ENCODE measurements at places on chromosomes 5 and 9.

DNA sequence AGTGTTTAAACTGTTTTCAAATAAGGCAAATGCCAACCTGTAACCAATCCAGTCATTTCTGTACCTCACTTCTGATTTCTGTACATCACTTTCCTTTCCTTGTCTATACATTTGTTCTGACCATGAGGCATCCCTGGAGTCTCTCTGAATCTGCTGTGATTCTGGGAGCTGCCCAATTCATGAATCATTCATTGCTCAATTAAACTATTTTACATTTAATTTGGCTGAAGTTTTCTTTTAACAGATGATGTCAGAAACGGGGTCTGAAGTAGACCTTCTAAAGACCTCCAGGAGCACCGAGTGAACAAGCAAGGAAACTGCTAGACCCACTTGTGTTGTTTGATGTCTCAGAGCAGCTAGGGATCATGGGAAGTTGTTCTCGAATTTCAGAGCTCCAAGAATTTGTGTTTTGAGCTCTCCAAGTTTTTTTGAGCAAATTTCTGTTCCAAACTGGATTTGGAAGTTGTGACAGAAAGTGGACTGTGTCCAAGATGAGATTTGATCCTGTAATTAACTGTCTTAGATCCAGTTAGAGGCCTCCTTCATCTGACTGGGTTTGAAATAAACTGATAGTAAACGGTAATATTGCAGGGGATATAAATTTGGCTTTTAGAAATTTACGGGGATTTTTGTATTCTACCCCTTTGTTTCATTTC is 490.8 kb upstream of the ST8SIA4 start:
- DNase-seq: no peak

GRCh38 chr9:16213781-16214515 is 656.5 kb downstream of the BNC2 start:
- DNase-seq: no peak

GRCh38 chr5:180717989-180718388 is 21.9 kb downstream of the OR2Y1 start:
- no peak for DNase-seq

DNA sequence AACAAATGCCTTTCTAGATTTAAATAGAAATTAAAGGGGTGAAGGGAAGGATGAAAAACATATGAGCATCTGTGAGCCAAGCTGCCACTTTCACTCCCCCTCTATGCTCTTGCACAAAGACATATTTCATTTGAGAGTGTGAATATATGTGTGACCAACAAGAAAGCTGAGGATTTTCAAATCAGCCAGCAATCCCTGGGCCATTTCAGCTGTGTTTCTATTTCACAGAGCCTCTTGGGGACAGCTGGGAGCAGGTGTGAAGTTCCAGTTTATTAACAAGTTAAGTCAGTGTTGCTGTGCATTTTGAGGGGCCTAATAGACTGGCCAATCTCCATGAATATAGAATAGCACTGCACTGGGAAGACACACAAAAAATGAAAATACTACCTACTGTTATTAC is 248.7 kb upstream of the RGMB start:
- no peak for DNase-seq

DNA sequence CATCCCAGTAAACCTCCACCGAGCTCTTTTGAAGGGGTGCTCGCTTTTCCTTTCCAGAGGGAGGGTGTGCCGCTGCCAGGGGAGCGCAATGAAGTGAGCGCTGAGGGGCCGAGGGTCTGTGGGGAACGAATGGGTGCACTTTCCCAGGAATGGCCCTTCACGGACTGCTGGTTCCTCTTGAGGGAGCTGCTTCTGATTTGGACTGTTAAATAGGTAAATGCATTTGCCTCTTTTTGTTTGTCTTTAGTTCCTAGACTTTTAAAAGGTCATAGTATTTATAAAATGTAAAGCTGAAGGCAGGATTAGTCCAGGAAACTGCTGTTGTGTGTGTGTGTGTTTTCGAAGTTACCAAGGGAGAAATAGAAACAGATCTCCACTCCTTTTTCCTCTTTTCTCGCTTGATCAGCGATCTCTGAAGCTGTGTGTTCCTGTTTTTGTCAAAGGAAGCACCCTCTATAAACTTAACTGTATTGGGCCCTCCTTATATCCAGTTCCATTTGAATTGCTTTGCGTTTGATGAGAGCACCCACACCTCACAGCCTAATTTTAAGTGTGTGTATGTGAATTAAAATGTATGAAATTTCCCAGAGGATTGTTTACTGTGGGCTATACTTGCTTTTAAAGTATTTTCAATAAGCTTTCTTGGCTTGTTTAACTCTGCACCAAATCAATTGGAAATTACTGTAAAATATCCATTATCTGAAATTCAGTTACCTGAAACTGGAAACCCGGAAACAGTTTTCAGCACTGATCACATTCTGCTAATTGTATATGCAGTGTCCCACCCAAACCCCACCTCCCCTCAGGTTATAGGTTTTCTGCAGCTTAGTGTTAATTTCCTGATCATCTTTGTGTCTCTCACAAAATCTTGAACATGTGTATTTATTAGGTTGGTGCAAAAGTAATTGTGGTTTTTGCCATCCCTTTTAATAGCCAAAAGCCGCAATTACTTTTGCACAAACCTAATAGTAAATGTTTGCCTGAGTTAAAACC is 966 bp downstream of the SNX2 start:
- DNase-seq: no peak

DNA sequence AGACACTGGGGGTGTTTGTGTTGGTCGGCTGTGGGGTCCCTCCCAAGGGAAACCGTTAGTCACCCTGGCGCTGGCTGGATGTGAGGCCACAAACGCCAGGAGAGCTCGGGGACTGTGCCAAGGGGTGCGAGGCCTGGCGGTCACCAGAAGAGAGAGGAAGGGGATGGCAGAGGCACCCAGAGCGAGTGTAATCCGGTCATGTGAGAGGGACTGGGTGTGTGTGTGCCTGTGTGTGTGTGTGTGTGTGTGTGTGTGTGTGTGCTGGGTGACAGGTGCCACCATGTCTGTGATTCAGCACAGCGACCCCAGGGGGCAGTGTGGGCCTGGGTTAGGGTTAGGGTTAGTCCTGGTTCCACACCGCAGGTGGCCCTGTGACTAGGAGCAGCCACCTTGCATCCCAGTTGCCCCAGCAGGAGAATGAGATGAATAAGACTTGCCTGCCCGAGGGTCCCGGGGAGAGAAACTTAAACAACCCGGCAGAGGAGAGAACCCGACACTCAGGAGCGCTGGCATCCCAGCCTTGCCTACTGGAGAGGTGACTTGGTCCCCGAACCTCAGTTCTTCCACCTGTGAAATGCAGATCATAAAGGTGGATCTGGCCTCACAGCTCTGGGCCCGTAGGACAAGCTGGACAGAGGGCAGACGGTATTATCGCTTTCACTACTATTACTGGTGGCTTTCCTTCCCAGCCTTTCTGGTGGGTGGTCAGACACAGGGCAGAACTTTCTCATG is 1.4 kb upstream of the ADAMTSL2 start:
- DNase-seq: no peak

DNA sequence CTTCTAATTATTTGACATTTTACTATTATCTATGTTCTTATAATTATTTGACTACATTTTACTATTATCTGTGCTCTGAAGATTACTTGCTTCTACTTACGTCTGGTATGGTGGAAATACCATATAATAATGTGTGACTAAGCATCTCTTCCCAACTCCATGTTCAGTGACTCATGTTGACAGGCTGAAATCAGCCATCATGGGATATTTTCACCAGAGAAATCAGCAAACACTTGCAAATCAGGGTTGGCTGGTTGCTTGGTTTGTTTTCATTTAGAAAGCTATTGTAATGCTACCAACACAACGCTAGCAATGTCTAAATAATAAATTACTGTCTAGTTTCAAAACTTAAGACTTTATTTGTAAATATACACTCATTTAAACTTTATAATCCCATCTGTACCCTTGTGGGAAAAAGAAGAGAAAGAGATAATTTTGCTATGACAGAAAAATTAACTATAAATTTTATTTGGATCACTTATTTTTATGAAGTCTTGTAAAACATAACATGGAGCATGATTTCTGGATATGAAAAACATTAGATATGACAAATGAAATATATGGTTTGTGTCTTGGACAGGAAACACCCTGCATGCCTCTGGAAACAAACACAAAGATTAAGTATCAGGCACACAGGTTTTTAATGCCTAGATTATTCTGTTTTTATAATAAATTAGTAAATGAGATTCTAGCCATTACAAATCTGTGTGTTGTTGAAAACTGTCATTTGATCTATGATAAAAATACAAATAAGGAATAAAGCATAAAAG is 337.6 kb downstream of the BNC2 start:
- DNase-seq: no peak

DNA sequence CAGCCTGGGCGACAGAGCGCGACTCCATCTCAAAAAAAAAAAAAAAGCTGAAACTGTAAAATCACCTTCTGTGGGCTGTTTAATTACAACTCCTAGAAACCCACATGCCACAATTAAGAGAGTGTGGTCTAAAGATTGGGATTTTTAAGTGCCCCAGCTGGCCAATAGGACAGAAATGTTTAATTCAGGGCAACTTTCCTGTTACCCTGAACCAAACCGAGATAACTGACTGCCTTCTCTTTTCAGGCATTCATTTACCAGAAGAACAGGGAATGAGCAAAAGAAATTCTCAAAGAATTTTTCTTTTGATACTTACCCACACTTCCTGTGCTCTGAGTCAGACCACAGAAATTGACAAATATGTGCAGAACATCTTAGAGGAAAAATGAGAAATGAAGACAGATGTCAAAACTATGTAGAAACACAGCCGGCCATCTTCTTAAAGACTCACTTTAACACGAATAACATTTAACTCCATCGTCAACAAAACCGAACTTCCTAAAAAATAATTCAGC is 221.3 kb upstream of the DAPK1 start:
- DNase-seq: no peak

GRCh38 chr9:125547368-125547767 is 159.6 kb downstream of the MAPKAP1 start:
- no peak for DNase-seq

DNA sequence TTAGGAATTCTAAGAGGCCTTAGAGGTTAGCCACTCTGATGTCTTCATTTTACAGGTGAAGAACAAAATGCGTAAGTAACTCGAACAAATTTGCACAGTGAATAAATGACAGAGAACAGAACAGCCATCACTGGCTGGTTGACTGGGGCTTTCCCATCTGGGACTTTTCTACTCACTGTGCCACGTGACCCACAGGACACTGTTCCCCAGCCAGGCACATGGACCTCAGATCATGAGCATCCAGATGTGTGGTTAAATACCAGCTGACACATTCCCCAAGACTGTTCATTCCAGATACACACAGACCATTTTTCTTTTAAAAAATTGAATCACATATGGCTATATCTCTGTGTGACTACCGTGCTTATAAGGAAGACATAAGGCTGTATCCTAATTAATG is 25.8 kb upstream of the MED10 start:
- DNase-seq: no peak

GRCh38 chr5:16899171-16899570 is 36.9 kb downstream of the MYO10 start:
- DNase-seq: no peak

DNA sequence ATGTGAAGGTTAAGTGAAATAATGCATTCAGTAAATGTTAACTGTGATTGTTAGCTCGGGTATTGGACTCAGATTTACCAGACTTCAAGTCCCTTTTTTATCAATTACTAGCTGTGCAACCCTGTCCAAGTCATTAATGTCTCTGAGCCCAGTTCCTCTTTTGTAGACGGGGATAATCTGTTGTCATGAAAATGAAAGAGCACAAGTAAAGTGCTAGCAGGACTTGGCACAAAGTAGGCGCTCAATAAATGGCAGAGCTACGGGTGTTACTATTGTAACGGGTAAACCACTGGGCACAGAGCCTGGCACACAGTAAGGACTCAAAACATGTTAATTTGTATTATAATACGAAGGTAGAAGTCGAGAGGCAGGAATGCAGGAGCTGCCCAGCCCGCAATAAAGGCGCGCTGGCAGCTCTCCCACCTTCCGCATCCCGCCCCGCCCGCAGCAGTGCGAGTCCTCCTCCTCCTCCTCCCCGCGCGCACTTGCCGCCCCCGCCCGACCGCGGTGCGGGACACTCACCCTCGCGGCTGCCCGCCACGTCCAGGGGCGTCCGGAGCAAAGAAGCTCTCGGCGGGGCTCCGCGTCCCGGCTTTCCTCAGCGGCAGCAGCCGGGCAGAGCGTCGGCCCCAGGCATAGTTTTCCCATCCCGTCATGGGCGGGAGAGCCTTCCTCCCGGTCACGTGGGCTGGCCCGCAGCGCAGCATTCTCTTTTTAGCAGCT is at the start of gene C1QTNF2:
Gene C1QTNF2 (minus strand): TSS at position 637 of the 723 bp plus-strand sequence. CDS start 15,615 bp downstream, outside the sequence.
- DNase-seq: peak; percentile 28

- peak; percentile 66 for DNase-seq
Observed at GRCh38 chr9:77455312-77455927, 192.7 kb downstream of the GNA14 start.

GRCh38 chr9:30677221-30677620 is 1707.2 kb upstream of the ACO1 start:
- no peak for DNase-seq

DNA sequence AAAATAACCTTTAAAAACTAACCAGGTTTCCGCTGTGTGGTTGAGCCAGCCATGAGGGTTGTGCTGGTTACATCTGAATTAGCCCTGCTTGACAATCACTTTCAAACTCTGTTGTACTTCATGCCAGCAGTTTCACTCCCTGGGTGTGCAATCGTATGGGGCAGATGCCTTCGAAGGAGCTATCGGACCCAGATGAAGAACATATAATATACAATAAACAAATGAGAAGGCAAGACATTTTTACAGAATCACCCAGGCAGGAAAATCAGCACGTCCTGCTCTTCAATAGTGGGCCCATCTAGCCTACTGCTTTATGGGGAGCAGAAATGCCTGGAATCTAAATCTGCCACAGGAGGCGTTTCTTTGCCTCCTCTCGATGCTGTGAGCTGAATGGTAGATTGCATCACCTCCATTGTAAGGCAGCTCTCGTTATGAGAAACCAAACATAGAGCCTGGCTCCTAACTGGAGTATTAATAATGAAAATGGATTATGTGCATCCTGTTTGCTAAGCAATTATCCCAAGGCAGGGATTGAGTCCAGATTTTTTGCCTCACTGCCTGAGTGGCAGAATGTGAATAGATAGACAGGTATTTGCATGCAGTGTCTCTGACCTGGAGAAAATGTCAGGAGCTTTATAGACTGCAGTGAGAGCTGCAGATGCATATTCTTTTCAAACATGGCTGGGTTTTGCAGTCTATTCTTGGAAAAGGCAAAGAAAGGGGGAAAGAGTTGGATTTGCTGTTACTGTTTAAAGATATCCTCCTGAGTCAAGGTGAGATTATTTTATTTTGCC is 143.3 kb upstream of the SMARCA2 start:
- DNase-seq: no peak

DNA sequence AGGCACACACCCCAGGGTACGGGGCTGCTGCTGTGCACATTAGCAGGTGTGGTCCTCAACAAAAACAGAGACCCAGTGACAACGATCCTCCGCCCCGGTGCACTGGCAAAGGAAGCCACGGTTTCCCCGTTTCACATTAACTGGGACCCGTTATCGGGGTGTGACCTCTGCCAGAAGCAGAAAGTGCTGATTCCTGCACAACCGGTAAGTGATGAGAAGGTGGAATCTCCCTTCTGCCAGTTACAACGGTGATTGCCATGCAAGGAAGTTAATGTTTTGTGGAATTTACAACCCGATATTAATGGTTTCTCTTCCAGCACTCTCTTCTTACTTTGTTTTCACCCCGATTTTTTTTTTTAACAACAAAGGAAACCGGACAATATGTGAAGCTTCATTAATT is 294.9 kb upstream of the IRX1 start:
- DNase-seq: no peak

- no peak for DNase-seq
Observed at GRCh38 chr9:128607642-128608350, 48.9 kb downstream of the DYNC2I2 start.

All from COLO829 (cell line).